ENCODE measurements at places on chromosomes 1 and 21. TPM values are rescaled to one million over a fixed set of nuclear protein-coding genes. Genes with fewer than 3 reads are reported as not detected.

The LIPI gene
- total RNA-seq, result not detected

GRCh38 chr1:28132171-28133167, 44.0 kb downstream of the PTAFR start:
- no peak overlapping the region for H3K27ac ChIP-seq
- H3K4me3 ChIP-seq, result no peak overlapping the region
- DNase-seq, result no peak
- H3K36me3 ChIP-seq, result peaks cover 1% of the 10 kb centered on the region
- no peaks in the 10 kb centered on the region for H3K4me1 ChIP-seq
- H3K27me3 ChIP-seq, result peaks cover 14% of the 10 kb centered on the region

- H3K27ac ChIP-seq, result no peak overlapping the region
- peaks cover 63% of the 10 kb centered on the region for H3K36me3 ChIP-seq
- no peaks in the 10 kb centered on the region for H3K4me1 ChIP-seq
- no peak for DNase-seq
- H3K27me3 ChIP-seq, result no peaks in the 10 kb centered on the region
Observed at GRCh38 chr1:33494929-33495328, 22.5 kb downstream of the ZSCAN20 start.

DNA sequence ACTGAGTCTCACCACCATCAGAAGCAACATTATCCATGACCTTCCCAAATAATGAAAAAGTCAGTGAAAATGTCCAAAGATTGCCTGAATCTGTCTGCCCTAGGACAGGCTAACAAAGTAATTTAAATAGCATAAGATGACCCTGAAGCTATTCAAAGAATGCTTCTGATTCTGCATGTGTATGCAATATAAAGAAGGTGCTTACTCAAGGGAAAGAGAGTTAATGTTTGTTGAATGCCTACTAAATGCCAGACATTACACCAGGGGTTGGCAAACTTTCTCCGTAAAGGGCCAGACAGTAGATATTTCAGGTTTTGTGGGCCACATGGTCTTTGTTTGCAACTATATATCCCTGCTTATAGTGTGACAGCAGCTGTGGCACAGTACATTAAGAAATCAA, 221.9 kb upstream of the DMRTA2 start:
- no peaks in the 10 kb centered on the region for H3K27me3 ChIP-seq
- no peak overlapping the region for H3K27ac ChIP-seq
- H3K4me1 ChIP-seq, result peaks cover 15% of the 10 kb centered on the region
- no peak overlapping the region for H3K4me3 ChIP-seq
- H3K36me3 ChIP-seq, result no peaks in the 10 kb centered on the region

DNA sequence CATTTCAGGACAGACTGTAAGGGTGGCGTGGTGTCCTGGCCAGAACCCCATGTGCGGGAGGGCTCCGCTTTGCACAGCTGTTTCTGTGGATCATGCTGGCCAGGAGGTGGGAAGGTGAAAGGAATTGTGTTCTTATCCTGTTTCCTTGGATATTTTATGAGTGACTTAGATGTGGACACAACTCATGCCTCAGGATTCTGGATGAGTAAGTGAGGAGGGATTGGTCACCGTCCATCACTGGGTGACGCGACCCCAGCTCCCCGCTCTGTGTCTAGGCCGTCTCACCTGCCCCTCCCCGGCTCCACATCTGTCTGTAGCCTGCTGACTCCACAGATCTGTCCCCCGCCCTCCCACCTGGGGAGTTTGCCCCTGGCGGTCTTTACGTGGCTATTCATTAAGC, 48.8 kb downstream of the PIK3CD start:
- peaks cover 11% of the 10 kb centered on the region for H3K4me1 ChIP-seq
- peak overlapping the region; percentile 71 for H3K27ac ChIP-seq
- no peak for DNase-seq
- H3K36me3 ChIP-seq, result no peaks in the 10 kb centered on the region
- H3K4me3 ChIP-seq, result no peak overlapping the region
- H3K27me3 ChIP-seq, result no peaks in the 10 kb centered on the region

All from chondrocyte (in vitro differentiated cells).